ENCODE measurements at places on chromosomes 7 and 10.

DNA sequence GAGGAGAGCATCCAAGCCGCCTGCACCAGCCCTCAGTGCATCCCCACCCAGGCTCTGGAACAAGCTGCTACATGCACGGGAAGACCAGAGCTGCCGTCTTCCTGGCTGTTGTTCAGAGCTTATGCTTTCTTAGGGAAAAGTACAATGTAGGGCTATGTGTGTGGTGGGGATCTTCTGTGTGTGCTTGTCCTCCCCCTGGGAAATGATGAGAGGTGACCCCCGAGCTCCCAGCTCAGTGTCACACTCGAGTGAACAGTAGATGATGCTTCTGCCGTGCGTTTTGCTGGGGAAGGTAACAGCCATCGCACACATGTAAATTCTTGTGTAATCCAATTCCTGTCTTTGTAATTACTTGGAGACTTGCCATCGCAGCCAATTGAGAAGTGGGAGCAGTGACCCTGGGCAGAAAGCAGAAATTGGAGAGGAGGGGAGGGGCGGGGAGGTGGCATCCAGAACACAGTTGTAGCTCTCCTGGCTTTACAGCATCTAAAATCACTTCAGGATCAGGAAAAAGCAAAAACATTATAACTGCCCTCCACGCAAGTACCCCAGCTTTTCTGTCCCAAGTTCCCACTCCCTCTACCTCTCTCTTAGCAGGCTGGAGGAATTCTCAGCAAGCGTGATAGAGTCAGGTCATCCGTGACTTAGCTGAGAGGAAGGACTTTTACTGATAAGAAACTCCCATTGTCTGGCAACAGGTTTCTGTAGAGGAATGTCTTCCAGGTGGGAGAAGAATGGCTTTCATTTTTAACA, 149.6 kb downstream of the TCF7L2 start:
- DNase-seq, result no peak

- DNase-seq, result no peak
Observed at GRCh38 chr10:132237871-132238270, 51.1 kb downstream of the DPYSL4 start.

- no peak for DNase-seq
Observed at GRCh38 chr10:98533746-98534445, 87.2 kb upstream of the HPS1 start.

- no peak for DNase-seq
Observed at GRCh38 chr10:129601737-129602136, 134.7 kb downstream of the MGMT start.

DNA sequence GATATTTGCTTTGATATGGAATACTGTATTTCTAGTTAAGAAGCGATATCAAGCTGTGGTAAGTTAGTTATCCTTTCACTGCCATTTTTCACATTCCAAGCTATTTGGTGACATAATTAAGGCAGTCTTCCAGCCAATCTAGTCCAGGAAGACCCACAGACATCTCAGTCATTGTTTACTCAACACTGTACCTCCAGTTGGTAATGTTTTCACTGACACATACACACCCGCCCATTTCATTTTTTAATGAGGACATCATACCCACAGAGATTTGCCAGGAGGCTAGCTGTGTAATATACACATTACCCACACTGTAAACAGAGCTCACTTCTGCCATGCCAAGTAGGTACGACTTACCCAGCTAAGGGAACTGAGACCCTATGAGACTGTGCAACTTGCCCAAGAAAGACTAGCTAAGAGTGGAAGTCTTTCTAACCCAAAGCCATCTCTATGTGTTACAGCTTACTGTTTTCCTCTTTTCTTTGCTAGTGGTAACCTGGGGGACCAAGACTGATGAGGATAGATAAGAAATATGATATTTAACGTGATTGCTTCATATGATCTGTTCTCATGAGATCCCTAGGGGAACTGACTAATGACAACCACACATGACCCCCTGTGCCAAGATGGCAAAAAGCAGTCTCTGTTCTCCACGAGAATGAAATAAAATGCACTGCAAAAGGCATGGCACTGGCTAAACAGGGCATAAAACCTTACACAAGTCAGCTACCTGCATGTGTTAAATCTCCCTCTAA, 179.0 kb downstream of the DGKI start:
- DNase-seq, result no peak

GRCh38 chr7:50665403-50666123, 100.4 kb upstream of the DDC start:
- no peak for DNase-seq

- no peak for DNase-seq
Observed at GRCh38 chr10:77737608-77738007, 100.0 kb upstream of the KCNMA1 start.
